ENCODE measurements at places on chromosomes 13 and 19.

- H3K27ac ChIP-seq, result no peak overlapping the region
- H3K27me3 ChIP-seq, result no peaks in the 10 kb centered on the region
- no peaks in the 10 kb centered on the region for H3K4me1 ChIP-seq
Observed at GRCh38 chr13:60229708-60230272, 66.1 kb upstream of the DIAPH3 start.

GRCh38 chr13:111486801-111487200 is 166.4 kb downstream of the TEX29 start:
- H3K36me3 ChIP-seq, result peaks cover 9% of the 10 kb centered on the region
- no peak overlapping the region for H3K4me3 ChIP-seq
- H3K4me1 ChIP-seq, result no peaks in the 10 kb centered on the region
- H3K27me3 ChIP-seq, result no peaks in the 10 kb centered on the region
- DNase-seq, result no peak
- no peak overlapping the region for H3K27ac ChIP-seq

- H3K27ac ChIP-seq, result no peak overlapping the region
- H3K27me3 ChIP-seq, result no peaks in the 10 kb centered on the region
- peaks cover 3% of the 10 kb centered on the region for H3K36me3 ChIP-seq
- no peaks in the 10 kb centered on the region for H3K4me1 ChIP-seq
- DNase-seq, result no peak
Observed at GRCh38 chr13:79989217-79989661, 351.7 kb downstream of the SPRY2 start.

DNA sequence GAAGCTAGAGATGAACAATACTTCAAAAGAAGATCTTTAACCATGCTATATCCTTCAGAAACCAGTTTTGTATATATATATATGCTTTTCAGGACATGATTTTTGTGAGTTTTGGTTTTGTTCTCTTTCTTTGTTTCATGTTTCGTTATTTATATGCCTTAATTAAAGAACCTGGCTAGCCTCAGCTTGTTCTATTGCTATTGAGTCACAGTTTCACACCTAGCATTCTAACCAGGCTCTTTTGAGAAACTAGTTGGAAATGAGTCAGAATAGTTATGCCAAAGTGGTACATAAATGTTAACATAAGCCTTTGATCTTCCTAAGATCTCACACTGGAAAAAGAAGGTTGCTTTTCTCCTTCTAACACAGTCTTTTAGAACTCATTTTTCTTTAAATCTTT is 1925.2 kb downstream of the OLFM4 start:
- no peaks in the 10 kb centered on the region for H3K27me3 ChIP-seq
- no peak overlapping the region for H3K27ac ChIP-seq
- no peaks in the 10 kb centered on the region for H3K4me1 ChIP-seq
- H3K4me3 ChIP-seq, result no peak overlapping the region
- no peak for DNase-seq

DNA sequence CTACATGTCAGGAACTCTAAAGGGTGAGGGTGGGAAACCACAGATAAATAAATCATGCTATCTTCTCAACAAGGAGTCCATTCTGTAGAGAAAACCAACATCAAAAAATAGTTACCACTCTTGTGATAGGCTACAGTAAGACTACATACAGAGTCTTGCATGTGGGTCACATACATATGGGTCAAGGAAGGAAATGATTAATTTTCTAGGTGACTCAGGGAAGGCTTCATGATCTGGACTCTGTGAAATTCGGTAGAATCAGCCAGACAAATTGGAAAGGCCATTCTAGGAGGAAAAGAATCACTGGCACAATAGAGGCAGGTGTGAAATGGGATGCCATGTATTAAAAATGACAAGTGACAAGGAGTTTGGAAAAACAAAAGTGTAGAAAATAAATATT is 638.9 kb downstream of the LIG4 start:
- no peaks in the 10 kb centered on the region for H3K27me3 ChIP-seq
- no peak overlapping the region for H3K4me3 ChIP-seq
- H3K27ac ChIP-seq, result no peak overlapping the region
- peaks cover 13% of the 10 kb centered on the region for H3K36me3 ChIP-seq
- no peak for DNase-seq

DNA sequence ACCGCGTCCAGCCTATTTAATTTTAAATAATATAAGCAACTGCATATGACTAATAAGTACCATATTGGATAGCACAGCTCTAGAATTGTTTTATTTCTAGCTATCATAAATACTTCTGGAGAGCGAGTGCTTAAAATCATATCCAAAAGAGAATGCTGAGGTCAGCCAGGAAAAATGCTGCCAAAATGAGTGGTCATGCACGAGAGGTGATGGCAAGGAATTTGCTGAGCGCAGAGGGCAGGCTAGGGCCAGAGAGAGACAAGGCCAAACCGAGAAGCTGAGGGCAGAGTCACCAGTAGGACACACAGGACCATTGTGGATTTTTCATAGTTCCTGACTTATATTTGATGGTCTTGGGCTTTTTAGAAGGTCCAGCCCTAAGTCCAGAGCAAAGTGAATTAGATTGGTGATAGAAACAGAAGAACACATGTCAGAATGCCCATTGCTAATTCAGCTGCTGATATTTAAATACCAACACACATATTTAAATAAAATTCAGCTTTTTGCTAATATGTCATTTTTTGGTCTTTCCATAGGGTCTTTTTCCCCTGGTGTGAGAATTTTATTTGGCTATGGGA is 33.6 kb upstream of the UBL3 start:
- no peak overlapping the region for H3K27ac ChIP-seq
- peaks cover 7% of the 10 kb centered on the region for H3K4me1 ChIP-seq
- H3K36me3 ChIP-seq, result no peaks in the 10 kb centered on the region
- no peak for DNase-seq
- H3K27me3 ChIP-seq, result no peaks in the 10 kb centered on the region
